Breast epithelium (tissue), 4 donors: ENCODE measurements at places on chromosomes 6 and 20.
A peak's percentile ranks its signal among the peaks of the same experiment; 100 is the strongest.

DNA sequence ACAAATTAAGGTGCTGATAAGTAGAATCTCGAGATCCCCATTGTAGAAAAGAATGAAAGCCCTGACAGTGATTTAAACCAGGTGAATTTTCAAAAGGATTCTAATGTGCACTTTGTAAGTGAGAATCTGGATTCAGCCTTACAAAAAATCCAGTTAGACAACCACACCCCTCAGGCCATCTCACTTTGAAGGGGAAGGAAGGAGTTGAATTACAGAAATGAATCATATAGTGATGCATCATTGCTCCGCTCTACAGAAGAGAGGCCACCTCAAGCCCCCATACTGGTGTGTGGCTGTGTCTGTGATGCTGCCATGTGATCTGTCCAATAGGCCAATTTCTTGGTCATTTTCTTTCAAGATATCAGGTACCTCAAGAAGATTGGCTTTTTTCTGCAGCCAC is 85.5 kb upstream of the NT5E start:
- no peak for DNase-seq

- no peak for DNase-seq
Observed at GRCh38 chr6:21098134-21098533, 495.4 kb upstream of the SOX4 start.

- peak; percentile 82 for DNase-seq
Observed at GRCh38 chr20:45783656-45784294, 7.9 kb downstream of the WFDC3 start.

DNA sequence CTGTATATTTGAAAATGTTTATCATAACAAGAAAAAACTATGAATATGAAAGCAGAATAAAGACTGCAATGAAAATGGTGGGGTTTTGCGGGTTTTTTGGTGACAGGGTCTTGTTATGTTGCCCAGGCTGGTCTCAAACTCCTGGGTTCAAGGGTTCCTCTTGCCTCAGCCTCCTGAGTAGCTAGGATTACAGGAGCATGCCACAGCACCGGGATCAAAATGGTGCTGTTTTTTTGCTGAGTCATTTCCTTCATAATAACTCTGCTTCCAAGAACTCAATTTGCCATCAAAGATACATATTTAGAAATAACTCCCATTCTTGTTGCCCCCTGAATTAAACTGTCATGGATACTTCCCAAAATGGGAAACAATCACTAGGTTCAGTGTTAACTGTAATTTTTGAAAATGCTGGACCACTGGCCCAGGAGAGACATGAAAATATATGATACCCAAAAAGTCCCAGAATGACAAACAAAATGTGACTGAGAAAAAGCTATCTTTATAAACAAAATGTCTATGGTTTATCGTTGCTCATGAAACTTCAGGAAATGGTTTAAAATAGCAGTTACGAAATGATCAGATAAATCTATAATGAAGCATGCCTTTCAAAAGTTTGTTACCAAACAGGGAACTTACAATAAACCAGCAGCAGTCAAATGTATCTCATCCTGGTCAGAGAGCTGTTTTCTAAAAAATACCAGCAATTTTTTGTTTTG is 32.2 kb downstream of the ILRUN start:
- no peak for DNase-seq

GRCh38 chr20:18258126-18258860 is 30.0 kb upstream of the ZNF133 start:
- DNase-seq, result no peak

GRCh38 chr20:22207280-22207679 is 377.1 kb downstream of the FOXA2 start:
- DNase-seq, result no peak

- no peak for DNase-seq
Observed at GRCh38 chr20:48190757-48191156, 405.5 kb upstream of the SULF2 start.

- no peak for DNase-seq
Observed at GRCh38 chr6:98335594-98335993, 498.8 kb upstream of the POU3F2 start.

GRCh38 chr6:79632580-79632979 is 1.5 kb downstream of the SH3BGRL2 start:
- DNase-seq, result no peak

DNA sequence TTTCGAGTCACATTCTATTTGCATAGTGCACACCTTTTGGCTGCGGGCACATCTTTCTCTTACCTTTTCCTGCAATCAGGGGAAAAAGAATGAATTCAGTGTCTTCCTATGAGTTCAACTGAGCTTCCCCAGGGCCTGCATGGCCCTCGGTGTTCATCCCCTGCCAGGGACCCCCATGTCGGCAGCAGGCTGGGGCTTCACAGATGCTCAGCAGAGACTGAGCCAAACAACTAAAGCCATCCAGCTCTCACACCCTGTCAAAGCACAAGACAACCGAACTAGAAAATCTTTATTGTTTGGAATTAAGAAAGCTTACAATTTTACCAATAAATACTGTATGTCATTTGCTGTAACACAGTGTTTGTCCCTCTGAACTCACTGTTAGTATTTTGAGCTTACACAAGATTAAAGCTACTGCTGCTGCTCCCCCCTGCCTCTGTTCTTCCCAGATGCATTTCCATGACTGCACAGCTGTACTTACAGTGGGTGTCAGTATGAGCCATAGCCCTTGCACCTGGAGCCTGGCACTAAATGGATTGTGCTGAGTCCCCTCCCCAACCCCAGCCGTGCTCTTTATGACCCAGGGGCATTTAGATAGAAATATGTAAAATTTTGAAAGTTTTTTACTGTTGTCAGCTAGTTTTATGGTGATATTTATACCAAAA is 205.8 kb downstream of the TMEM242 start:
- DNase-seq, result no peak

DNA sequence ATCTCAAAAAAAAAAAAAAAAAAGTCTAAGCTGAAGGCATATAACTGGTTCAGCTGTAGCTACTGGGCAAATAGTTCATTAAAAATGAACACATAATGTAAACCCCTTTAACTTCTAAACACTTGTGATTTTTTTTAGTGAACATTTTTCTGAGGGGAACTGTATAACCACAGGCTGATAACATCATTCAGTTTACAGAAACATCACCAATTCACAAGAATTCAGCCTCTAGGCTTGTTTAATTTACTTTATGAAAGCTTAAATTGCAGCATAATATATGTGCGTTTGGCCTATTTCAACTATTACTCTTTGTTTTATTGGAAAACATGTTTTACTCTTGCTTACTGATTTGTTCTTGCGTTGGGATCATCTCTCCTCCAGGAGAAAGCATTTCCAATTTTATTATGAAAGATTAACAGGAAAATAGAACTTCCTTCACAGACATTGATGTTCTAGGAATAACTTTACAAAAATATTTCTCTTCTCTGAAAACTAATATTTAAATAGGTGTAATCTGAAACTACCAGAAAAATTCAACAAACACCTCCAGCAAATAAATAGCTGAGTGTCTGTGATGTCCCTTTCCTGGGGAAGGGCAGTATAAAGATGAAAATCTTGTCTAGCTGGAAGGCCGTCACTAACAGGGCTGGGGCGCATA is 284.5 kb downstream of the UST start:
- DNase-seq, result no peak

DNA sequence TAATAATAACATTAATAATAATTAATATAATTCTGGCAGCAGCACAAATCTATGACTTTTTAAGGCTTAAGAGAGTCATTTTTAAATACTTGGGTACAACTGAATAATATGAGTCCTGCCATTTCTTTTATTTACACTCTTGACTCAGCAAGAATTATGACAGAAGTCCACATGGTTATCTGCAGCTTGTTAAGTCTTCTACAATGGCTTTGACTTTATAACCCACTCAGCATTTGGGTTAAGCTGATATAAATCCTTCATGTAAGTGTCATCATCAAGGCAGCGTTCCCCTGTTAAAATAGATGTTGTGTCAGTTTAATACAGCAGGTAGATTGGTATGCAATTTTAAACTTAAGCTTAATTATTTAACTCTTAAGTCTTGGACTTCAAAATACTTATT is 131.7 kb downstream of the ARHGAP18 start:
- DNase-seq, result no peak

DNA sequence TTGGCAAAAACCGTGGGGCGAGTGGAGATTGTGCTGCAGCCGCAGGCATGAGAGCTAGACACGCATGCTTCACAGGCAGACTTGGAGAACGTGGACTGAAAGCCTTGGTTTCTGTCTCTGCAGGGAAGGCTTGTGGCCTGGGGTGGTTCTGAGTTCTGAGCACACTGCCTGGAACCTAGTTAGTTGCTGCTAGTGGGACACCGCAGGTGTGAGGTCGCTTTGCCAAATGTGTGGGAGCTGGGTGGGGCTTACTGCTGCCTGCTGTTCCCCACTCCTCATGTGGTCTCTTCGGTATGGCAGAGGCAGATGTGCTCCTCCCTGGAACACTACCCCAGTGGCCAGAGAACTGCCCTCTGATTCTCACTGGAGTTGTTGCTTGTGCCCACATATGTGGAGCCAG is 484.0 kb downstream of the MMUT start:
- no peak for DNase-seq

- DNase-seq, result no peak
Observed at GRCh38 chr20:46021361-46022359, 7.4 kb upstream of the SLC12A5 start.

DNA sequence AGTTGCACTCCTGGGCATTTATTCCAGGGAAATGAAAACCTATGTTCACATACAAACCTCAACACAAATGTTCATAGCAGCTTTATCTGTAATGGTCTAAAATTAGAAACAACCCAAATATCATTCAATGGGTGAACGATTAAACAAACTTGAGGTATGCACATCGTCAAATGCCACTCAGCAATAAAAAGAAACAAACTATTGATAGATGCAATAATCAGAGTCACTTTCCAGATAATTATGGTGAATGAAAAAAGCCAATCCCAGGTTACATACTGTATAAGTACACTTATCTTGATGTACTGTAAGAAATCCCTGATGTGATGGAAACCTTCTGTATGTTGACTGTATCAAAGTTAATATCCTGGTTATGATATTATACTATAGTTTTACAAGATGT is 38.8 kb downstream of the RNF24 start:
- no peak for DNase-seq

DNA sequence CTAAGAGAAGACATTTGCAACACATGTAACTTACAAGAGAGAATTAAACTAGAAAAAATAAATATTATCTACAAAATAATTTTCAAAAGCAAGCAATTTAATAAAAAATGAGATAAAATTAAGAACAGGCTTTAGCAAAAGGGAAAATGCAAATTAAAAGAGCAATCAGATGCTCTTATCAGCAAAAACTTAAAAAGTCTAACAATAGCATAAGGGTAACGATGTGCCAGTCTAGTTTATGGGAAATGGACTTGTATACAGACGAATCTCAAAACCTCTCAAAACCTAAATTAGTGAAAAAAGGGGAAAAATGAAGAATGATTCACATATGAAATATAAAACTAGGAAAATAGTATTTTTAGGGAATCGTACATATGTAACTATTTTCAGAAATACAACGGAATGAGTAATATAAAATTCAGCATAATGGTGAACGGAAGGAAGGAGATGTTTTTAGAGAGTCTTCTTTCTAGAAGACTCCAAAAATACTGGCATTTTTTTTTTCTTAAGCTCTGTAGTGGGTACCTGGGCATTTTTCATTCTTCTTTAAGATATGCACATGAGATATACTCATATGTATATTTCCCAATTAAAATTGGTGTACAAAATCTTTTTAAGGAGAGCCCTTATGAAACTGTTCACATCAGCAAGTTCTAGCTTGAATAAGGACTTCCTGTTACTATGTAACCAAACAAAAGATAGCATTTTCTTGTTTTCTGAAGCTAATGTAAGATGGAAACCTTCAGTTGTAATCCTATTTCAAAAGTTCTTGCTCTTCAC is 927 bp upstream of the MANEA start:
- no peak for DNase-seq

- DNase-seq, result no peak
Observed at GRCh38 chr6:149728499-149729234, 10.8 kb upstream of the LATS1 start.

DNA sequence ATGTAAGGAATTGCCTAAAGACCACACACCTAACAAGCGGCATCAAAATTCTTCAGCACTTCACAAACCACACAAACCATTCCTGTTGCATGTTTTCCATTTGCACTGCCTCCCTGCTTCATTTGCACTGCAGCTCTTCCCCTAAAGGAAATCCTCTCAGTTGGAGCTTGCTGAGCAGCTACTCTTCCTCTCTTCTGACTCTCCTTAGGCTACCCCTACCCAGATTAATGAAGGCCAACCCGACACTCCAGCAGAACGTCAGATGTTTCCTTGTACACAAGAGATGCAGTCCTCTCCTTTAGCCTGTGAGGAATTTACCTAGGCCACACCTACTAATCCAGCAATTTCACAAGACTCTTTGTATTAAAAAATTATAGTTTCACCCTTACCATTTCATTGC is 8.1 kb downstream of the BEND6 start:
- no peak for DNase-seq

DNA sequence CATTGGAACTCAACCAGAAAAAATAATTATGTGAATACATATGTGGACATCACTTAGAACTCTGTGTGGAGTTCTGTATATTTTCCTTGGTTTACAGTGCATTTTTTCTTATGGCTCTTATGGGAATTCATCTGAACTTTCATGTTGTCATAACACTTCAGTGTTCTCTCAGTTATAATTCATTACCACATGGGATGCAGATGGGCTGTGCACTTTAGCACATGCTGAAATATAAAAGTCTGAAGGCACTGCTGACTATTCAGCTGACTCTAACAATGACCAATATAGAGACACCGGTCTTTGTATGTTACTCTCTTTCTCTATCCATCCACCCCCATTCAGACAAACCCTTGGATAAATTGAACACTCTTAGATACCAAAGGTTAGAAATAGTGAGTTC is 29.3 kb downstream of the GRIK2 start:
- no peak for DNase-seq

DNA sequence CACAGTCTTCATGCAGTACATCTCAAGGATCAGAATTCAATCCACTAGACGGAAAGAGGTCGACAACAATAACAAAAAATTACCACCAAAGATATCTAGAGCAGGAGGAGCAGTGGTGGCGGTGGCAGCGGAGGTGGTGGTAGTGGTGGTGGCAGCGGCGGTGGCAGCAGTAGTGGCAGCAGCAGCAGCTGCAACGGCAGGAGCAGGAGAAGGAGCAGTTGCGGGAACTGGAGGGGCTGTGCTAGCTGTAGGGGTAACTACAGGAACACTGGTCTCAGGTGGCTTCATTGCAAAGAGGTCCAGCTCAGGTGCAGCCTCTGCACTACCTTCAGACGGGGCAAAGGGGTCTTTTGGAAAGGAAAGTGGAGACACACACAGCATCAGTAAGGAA is 81.1 kb downstream of the PRSS35 start:
- DNase-seq, result no peak

DNA sequence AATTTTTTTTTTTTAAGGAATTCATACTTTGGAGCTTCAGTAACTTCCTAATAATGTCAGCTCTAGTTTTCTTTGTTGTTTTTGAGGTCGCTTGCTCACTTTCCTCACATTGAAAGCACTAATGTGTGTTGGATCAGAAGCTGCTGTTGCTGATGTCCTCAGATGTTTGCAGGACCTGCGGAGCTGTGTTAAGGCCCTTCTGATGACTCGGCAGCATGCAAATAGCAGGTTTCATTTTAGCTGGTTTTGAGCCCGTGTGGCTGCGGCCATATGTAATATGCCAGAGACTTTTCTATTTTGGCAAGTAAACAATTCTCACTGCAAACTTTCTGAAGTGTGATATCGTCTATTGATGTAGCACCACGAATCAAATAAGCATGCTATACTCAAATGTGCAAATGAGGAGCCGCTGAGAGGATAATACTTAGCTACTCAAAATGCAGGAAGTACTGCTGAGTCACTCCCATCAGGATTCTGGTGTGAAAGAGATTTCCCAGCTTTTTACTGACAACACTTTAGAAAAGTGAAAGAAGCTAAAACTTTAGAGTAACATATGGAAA is 187.8 kb downstream of the SASH1 start:
- no peak for DNase-seq

- no peak for DNase-seq
Observed at GRCh38 chr6:165987483-165988301, 180.0 kb downstream of the TBXT start.
